ENCODE measurements at places on chromosomes 6 and 20.
A peak's percentile ranks its signal among the peaks of the same experiment; 100 is the strongest.

DNA sequence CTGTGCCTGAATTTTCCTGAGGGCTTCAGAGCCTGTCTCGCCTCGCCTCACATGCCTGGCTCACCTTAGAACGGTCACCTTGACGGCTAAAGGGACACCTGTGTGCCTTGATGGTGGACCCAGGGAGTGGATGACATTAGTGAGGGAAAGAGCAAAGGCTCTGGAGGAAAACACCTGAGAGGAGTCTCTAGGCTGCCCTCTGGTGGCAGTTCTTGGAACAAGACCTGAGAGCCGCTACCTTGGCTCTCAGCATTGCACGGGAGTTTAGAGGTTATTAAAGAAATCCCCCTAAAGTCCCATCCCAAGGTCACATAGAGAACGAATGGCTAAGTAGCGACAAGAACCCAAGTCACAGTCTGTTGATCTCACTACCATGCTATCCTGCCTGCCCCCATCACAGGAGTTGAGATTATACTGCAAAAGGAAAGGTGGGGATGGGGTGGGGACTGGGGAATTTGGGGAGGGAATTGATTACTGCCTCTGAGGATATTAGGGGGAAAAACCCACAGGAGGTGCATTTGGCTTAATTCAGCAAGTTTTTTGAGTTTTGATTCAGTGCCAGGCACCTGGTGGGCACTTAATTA, 7.9 kb upstream of the CDSN start:
- DNase-seq: peak; percentile 82

- DNase-seq: peak; percentile 43
Measured at GRCh38 chr20:23928788-23929187, 49.2 kb upstream of the CST5 start.

GRCh38 chr20:25497586-25498279, 87.6 kb downstream of the NINL start:
- no peak for DNase-seq

DNA sequence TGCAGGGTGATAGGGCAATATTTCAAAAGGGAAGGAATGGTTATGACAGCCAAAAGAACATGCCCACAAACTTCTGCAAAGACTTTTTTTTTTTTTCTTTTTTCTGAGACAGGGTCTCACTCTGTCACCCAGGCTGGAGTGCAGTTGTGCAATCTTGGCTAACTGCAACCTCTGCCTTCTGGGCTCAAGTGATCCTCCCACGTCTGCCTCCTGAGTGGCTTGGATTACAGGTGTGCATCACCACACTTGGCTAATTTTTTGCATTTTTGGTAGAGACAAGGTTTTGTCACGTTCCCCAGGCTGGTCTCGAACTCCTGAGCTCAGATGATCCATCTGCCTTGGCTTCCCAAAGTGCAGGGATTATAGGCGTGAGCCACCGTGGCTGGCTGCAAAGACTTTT, 117.6 kb upstream of the ADGRF1 start:
- DNase-seq: no peak

DNA sequence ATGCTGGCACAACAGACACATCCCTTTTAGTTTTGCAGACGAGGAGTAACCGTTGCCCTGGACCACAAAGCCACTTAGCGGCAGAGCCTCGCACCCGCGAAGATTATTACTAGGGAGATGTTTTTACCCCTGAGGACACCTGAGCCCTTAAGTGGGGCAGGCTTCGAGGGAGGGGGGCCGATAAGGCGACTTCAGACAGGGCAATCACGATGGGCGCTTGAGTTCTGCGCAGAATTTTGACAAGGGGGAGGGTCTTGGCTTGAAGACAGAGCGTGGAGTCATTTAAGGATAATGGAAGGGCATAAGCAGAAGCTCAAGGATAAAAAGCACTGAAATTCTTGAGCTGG, 650 bp upstream of the TTK start:
- no peak for DNase-seq

- no peak for DNase-seq
Measured at GRCh38 chr20:61673152-61673847, 392.4 kb downstream of the TAF4 start.

DNA sequence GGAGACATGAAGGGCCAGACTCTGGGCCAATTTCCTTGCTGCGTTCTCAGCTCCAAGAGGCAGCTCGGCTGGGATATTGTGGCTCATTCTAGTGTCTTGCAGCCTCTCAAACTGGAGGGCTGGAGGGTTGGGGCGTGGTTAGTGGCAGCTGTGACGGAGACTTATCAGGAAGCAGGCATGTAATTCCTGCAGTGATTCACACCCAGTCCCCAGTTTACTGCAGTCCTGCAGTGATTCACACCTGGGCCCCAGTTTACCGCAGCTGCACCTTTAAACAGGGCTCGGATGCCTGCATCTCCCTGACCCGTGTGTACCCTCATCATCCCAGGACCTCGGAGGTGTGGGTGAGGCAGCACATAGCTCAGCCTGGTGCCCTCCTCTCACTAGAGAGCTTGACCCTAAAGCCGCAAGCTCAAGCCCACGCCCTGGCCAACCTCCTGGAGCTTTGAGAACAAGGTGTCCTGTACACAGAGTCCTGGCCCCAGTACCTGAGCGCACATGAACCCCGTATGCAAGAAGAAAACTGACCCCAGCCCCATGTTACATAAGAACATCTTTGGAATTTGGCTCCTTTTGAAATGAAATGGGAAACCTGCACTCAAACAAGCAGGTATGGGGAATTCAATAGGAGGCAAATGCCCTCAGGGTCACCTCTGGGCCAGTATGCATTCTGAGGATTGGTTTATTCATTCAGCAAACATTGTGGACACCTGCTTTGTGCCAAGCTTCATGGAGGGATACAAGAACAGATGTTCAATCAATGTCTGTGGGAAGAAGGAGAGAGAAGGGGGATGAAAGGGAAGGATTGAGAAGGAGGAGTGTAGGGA, 55.3 kb upstream of the FAM83D start:
- DNase-seq: peak; percentile 56

DNA sequence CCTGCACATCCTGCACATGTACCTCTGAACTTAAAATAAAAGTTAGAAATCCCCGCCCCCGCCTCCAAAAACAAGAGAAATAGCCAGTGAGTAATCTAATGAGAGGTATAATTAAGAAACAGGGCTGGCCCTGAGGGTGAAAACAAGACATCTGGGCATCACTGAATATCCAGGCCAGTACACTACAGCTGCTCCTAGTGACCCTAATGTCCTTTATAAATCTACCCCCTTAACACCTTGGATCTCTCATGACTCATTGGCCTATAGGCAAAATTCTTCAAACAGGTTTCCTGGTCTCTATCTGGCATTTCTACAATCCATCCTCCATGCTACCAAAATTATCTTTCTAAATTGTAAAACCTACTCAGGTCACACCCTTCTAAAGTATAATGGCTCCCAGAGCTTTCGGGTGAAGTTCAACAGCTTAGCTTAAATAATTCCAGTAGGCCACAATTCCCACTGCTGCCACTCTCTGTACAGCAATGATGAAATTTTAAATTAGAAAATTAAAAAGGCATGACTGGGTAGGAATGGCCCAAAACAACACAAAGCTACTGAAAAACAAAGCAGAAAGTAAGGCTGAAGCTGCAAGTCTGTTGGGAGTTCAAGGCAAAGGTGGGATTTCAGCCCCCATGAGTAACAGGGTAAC, 260.9 kb downstream of the GMDS start:
- DNase-seq: no peak

DNA sequence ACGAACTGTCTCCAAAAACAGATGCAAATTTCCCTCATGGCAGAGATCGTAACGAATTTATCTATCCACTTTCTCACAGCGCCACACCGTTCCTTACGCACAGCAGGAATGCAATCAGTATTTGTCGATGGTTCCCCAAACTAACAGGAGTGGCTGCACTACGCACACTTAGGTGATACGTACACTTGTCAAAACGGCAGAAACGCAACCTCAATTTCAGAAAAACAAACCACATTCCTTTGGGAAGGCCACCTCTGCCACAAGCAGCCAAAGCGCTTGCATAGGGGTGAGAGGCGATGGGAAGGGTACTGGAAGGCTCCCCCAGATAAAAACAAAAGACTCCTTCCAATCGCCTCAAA, 638 bp downstream of the MDN1 start:
- DNase-seq: no peak

DNA sequence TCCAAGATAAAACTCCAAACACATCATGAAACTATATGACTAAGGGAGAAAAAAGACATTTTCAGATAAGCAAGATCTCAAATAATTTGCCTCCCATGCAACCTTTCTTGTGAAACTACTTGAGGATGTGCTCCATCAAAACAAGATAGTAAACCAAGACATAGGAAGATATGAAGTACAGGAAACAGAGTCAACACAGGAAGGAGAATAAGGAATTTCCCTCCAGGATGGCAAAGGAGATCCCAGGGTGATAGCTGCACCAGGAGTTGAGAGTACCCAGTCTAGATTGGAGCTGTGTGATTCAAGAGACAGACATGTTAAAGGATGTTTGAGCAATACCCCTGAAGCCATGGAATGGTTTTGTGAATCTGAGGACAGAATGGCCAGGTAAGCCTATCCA, 15.3 kb downstream of the IL17A start:
- DNase-seq: no peak

DNA sequence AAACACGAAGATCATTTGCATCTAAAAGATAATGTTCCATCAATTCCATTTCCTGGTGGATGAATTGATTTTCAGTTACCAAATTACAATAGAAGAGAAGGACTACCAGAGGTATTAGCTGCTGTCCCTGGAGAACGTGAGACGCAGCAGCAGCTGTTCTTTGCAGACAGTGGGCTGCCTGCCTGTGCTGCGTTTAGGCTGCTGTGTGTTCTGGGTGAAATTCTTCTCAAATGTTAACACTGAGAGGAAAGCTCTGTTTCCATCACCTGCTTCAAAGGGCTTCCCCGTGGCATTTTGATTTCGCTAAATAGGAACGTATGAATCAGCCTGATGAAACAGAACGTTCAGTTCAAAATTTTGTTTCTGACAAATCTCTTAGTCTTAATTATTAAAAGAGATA, 362.2 kb downstream of the C6orf118 start:
- no peak for DNase-seq

- DNase-seq: no peak
Measured at GRCh38 chr6:83307849-83308248, 114.7 kb downstream of the RWDD2A start.

DNA sequence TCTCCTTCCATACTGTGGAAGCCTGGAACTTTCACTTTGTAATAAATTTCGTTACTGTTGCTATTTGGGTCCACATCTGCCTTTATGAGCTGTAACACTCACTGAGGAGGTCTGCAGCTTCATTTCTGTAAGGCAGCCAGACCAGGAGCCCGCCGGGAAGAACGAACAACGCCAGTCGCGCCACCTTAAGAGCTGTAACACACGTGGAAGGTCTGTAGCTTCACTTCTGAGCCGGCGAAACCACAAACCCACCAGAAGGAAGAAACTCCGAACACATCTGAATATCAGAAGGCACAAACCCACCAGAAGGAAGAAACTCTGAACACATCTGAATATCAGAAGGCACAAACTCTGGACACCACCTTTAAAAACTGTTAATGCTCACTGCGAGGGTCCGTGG, 589.9 kb upstream of the SLC35B3 start:
- DNase-seq: no peak

DNA sequence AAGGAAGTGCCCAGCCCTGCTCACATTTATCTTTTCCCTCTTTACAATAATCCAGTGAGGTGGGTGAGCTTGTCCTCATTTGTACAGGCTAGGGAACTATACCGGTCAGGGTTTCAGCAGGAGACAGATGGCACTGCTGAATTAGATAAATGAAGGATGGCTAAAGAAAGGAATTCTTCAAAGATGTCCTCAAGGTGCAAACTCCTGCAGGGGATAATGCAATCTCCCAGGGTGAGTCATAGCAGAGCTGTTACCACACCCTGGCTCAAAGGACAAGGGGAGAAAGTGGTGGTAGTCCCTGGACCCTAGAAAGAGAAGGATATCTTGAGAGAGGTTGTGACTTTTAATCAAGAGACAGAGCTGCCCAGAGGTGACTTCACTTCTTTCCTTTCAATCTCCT, 66.7 kb downstream of the RFPL4B start:
- no peak for DNase-seq

DNA sequence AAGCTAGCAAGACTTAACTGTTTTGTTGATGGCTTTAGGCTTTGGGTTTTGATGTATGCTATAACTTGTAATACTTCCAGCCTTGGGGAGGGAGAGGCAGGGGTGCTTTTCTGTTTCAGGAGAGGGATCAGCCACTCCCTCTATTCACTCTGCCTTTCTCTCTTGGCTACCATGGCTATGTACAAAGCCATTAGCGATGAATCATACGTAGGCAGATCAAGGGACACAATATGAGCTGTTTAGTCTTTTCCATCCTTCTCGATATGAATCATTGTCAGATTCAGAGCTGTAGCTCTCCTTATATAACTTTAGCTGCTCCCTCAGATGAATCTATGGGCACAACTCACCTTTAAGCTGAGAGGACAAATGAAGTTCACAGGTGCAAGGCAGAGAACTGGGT, 230.6 kb downstream of the TSHZ2 start:
- DNase-seq: no peak

DNA sequence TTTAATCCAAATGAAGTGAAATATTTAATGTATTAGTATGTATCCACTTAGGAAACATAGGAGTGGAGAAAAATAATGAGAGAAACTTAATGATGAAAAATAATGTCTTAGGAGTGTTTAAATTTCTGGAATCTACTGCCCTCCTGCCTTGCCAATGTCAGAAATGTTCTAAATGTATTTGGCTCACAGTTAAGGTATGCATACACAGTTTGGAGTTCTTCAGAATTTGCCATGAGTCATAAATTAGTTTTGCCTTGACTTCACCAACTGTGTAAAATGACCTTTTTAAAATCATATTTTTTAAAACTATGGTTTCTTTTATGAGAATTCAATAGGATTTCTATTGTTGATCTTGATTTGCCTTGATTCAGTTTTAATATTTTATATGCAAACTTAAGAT, 191.7 kb upstream of the HSF2 start:
- DNase-seq: no peak

DNA sequence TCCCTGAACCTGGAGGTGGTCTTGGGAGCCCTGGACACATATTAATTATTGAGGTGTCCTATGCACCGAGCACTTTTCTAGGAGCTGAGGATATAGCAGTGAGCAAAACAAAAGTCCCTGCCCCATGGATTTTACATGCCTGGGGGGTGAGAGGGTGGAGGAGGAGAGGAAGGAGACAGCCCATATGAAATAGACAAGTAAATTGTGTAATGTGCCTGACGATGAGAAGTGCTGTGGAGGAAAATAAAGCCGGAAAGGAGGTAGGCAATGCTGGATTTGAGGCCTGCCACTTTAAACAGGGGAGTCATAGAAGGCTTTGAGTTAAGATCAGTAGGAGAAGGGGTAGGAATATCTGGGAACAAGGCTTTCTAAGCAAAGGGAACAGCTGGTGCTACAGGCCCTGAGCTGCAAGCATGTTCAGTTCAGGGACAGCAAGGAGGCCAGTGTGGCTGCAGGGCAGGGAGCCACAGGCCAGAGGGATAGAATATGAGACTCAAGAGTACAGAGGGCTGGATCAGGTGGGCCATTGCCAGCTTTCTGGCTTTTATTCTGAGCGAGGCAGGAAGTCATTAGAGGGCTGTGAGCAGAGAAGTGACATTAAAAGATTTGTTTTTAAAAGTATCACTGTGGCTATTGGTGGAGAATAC, 19.1 kb upstream of the MYLIP start:
- DNase-seq: no peak
